Neural cell (in vitro differentiated cells): ENCODE measurements at places on chromosomes 2 and 18. TPM values are rescaled to one million over a fixed set of nuclear protein-coding genes. Genes with fewer than 3 reads are reported as not detected.

Gene ACTR2
- 100 and 118 TPM in 2 replicates for polyA plus RNA-seq

Gene KLHL14
- 0.33 and 0.90 TPM in 2 replicates for polyA plus RNA-seq

Gene DNAH7
- 0.67 and 1.1 TPM in 2 replicates for polyA plus RNA-seq

Gene GALR1
- polyA plus RNA-seq = 0.11 and 0.14 TPM in 2 replicates

Gene KCNG3
- 0.74 and 1.1 TPM in 2 replicates for polyA plus RNA-seq

Gene GULP1
- polyA plus RNA-seq = 4.9 and 10.2 TPM in 2 replicates

Gene UGT1A3
- not detected in 2 replicates for polyA plus RNA-seq

Gene MTHFD2
- polyA plus RNA-seq = 19.3 and 26.3 TPM in 2 replicates

Gene TM4SF20
- not detected in 2 replicates for polyA plus RNA-seq

Gene GATA6
- not detected in 2 replicates for polyA plus RNA-seq

Gene STARD6
- polyA plus RNA-seq = not detected in 2 replicates

Gene IL18R1
- polyA plus RNA-seq = 0.09 TPM in 1 of 2 replicates, not detected in the other

Gene REL
- 1.9 and 2.2 TPM in 2 replicates for polyA plus RNA-seq

Gene GALNT5
- polyA plus RNA-seq = not detected in 2 replicates

Gene SERPINB11
- not detected in 2 replicates for polyA plus RNA-seq

Gene ALPG
- not detected in 2 replicates for polyA plus RNA-seq

Gene GPR45
- polyA plus RNA-seq = 4.1 and 6.8 TPM in 2 replicates

Gene COBLL1
- polyA plus RNA-seq = 0.11 TPM in 1 of 2 replicates, not detected in the other

Gene PARD3B
- polyA plus RNA-seq = 0.36 and 0.54 TPM in 2 replicates

Gene MAB21L4
- polyA plus RNA-seq = not detected in 2 replicates

Gene DYNAP
- not detected in 2 replicates for polyA plus RNA-seq

Gene CFC1
- polyA plus RNA-seq = 22.4 and 29.9 TPM in 2 replicates

Gene CRYGC
- not detected in 2 replicates for polyA plus RNA-seq

Gene SLC35F5
- polyA plus RNA-seq = 56.2 and 56.3 TPM in 2 replicates

Gene EVX2
- not detected in 2 replicates for polyA plus RNA-seq

Gene MRPL33
- polyA plus RNA-seq = 308 and 406 TPM in 2 replicates

Gene LRRC30
- not detected in 2 replicates for polyA plus RNA-seq

Gene UGT1A9
- not detected in 2 replicates for polyA plus RNA-seq

Gene SCN2A
- polyA plus RNA-seq = 55.0 and 57.4 TPM in 2 replicates

Gene CXCR4
- 0.50 and 1.6 TPM in 2 replicates for polyA plus RNA-seq

Gene MGAT5
- 40.9 and 42.1 TPM in 2 replicates for polyA plus RNA-seq

Gene RNF138
- polyA plus RNA-seq = 37.8 and 40.3 TPM in 2 replicates

Gene ZAP70
- polyA plus RNA-seq = 0.59 TPM in 1 of 2 replicates, not detected in the other

Gene SLC9A2
- 0.09 and 0.26 TPM in 2 replicates for polyA plus RNA-seq

Gene SP110
- not detected in 2 replicates for polyA plus RNA-seq

Gene SLC40A1
- polyA plus RNA-seq = 12.6 and 12.8 TPM in 2 replicates

Gene ATP6V1B1
- polyA plus RNA-seq = 0.12 and 0.42 TPM in 2 replicates

Gene KRTCAP3
- 2.3 and 4.0 TPM in 2 replicates for polyA plus RNA-seq

Gene NPPC
- polyA plus RNA-seq = 2.7 and 21.5 TPM in 2 replicates

Gene UGT1A8
- not detected in 2 replicates for polyA plus RNA-seq
